ENCODE measurements at places on chromosomes 11 and 22. TPM values are rescaled to one million over a fixed set of nuclear protein-coding genes. Genes with fewer than 3 reads are reported as not detected.

AAMDC gene
- polyA plus RNA-seq = 14.8 TPM

SULT4A1 gene
- polyA plus RNA-seq = 0.11 TPM

HMOX1 gene
- polyA plus RNA-seq = 9.2 TPM

LMNTD2 gene
- polyA plus RNA-seq = 1.8 TPM

CEP164 gene
- polyA plus RNA-seq = 19.2 TPM

MS4A4A gene
- not detected for polyA plus RNA-seq

MS4A12 gene
- polyA plus RNA-seq = not detected

ADM gene
- polyA plus RNA-seq = 48.9 TPM

OR5T1 gene
- polyA plus RNA-seq = not detected

SAA1 gene
- polyA plus RNA-seq = 113 TPM

UPB1 gene
- not detected for polyA plus RNA-seq

OTOG gene
- polyA plus RNA-seq = not detected

CASP1 gene
- 30.2 TPM for polyA plus RNA-seq

PRR33 gene
- not detected for polyA plus RNA-seq

Measured in mammary epithelial cell (primary cell).